ENCODE measurements at places on chromosomes 5 and 9.

DNA sequence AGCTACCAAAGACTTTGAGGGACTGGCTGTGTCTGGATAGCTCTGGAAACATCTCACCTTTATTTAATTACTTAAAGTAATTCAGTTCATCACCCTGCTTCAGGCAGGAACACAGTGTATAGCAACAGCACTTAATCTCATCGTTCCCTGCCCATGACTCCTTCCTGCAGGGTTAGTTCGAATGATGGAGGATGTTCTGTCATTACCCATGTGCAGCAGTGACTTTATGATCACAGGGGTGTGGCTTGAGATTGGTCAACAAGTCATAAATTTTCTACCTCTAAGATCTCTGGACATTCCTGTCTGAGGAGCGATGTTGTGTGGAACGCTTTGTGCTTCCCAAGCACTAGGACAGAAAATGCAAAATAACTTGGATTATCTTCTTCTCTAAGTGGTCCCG is 37.1 kb upstream of the PRUNE2 start:
- H3K4me3 ChIP-seq: no peak overlapping the region
- H3K27me3 ChIP-seq: no peaks in the 10 kb centered on the region
- H3K27ac ChIP-seq: no peak overlapping the region
- H3K36me3 ChIP-seq: no peaks in the 10 kb centered on the region
- no peaks in the 10 kb centered on the region for H3K4me1 ChIP-seq

DNA sequence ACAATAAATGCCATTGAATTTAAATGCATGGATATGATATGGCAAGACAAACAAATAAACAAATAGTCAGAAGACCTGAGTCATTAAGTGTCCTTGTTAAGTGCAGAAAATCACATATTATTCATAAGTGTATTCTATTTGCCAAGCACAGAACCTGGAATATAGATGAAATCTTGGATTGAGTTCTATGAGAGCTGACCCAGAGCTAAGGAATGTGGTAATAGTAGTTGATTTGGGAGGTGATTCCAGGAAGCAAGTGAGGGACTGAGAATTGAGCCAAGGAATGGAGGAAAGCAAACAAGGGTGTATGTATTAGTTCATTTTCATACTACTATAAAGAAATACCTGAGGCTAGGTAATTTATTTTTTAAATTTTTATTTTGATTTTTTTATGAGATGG is 208.9 kb downstream of the TRIM32 start:
- no peaks in the 10 kb centered on the region for H3K27me3 ChIP-seq
- no peaks in the 10 kb centered on the region for H3K36me3 ChIP-seq
- H3K27ac ChIP-seq: no peak overlapping the region
- DNase-seq: no peak
- H3K4me3 ChIP-seq: no peak overlapping the region

- H3K4me1 ChIP-seq: peaks cover 3% of the 10 kb centered on the region
- H3K4me3 ChIP-seq: no peak overlapping the region
- no peaks in the 10 kb centered on the region for H3K27me3 ChIP-seq
- no peak for DNase-seq
- H3K36me3 ChIP-seq: no peaks in the 10 kb centered on the region
Measured at GRCh38 chr5:125750147-125750860, 672.9 kb upstream of the GRAMD2B start.

DNA sequence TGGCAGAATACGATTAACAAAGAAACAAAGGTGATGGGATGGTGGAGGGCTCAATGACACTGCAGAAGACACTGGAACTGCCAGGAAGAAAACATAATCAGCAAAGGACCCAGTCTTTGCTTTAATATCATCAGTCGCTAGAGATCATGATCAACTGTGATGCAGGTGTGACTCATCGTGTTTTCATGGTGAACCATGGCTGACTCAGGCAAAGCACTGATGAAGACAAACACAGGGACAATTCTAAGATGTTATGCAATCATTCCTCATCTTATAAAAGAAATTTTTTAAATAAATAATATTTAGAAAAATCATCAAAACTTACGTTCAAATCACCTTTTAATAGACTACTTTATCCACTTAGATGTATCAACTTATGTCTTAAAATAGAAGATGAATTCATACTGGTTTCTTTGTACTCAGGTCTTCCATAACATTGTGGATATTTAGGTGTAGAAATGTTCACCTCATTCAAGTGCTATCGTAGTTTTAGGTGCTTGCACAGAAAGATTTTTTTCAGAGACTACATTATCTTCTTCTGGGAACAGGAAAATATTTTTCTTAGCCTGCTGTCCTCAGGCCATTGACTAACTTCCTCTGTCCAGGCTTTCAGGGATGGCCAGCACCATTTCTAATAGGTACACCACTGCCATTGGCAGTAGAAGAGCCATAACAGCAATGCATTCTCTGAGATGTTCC is 673.4 kb upstream of the MEF2C start:
- no peaks in the 10 kb centered on the region for H3K36me3 ChIP-seq
- no peak overlapping the region for H3K4me3 ChIP-seq
- H3K27ac ChIP-seq: no peak overlapping the region
- no peaks in the 10 kb centered on the region for H3K27me3 ChIP-seq

DNA sequence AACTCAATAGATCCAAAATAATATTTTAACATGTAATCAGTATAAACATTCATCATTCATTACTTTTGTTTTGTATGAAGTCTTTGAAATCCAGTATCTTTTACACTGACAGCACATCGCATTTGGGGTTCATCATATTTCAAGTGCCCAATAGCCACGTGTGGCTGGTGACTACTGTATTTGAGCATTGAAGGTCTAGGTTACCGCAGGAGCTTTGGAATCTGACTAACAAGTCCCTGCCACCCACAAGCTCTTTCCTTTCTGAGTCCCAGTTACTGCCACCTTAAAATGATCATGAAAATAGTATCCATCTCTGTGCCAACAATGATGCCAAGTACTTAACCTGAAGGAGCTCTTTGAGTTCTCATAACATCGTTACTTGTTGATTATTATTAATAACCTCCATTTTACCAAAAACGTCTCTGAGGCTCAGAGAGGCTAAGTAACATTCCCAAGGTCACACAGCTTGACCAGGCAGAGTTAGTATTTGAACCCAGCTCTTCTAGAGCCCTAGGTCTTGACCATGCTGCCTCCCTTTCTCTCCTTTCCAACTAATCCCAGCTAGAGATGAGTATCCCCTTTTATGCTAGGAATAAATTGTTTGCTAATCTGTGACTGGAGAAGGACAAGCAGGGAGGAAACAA is 24.2 kb downstream of the ARHGEF37 start:
- peaks cover 47% of the 10 kb centered on the region for H3K36me3 ChIP-seq
- H3K27ac ChIP-seq: no peak overlapping the region
- DNase-seq: no peak

GRCh38 chr9:110036286-110036685 is 171.7 kb downstream of the C9orf152 start:
- no peak overlapping the region for H3K27ac ChIP-seq
- DNase-seq: no peak
- no peak overlapping the region for H3K4me3 ChIP-seq
- H3K4me1 ChIP-seq: peaks cover 29% of the 10 kb centered on the region
- H3K36me3 ChIP-seq: no peaks in the 10 kb centered on the region
- H3K27me3 ChIP-seq: no peaks in the 10 kb centered on the region

GRCh38 chr5:109685916-109686315 is 3.8 kb upstream of the MAN2A1 start:
- H3K27ac ChIP-seq: no peak overlapping the region
- DNase-seq: no peak
- H3K27me3 ChIP-seq: no peaks in the 10 kb centered on the region
- no peaks in the 10 kb centered on the region for H3K4me1 ChIP-seq

DNA sequence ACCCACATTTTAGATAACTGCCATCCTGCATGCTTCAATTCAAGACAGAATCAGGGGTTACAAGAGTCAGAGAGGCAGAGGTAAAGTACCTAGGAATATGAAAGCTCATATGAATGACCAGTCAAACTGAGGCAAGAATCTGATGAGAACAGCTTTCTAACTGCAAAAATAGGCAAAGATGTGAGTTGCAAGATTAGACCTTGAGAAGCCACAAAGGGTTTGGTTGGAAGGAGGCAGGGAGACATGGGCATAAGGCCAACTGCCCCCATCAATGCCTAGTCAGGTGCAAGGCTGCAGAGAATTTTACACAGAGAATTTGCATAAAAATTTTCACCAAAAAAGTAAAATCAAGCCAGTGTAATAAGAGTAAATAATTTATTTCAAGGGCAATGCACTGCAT is 12.8 kb downstream of the FAM114A2 start:
- no peaks in the 10 kb centered on the region for H3K4me1 ChIP-seq
- H3K27me3 ChIP-seq: no peaks in the 10 kb centered on the region
- no peak for DNase-seq
- no peak overlapping the region for H3K4me3 ChIP-seq
- no peak overlapping the region for H3K27ac ChIP-seq

DNA sequence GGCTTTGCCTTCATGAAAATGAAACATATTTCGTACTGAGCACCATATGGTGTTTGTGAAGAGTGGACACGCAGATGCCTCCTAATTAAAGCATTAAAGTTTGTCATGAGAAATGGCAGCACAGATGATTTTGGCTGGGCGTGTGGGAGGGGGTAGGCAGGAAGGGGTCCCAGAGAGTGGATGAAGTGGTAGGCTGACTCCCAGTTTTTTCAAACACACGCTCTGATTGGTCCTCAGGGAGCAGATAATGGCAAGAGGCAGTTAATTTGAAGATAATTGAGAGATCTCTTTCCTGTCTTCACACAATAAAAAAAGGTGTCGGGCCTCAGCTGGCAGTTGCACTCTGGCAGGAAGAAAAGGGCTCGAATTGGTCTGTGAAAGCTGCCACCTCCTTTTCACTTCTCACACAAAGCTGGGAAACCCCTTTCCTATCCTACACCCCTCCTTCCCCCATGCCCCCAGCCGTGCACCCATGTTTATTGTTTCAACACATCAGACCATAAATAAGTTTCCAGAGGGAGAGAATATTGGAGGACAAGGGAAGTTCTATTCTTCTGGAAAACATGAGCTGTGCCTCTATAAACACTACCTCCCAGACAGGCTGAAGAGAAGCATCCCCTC is 429.6 kb downstream of the ARHGEF28 start:
- H3K27me3 ChIP-seq: no peaks in the 10 kb centered on the region
- no peak overlapping the region for H3K4me3 ChIP-seq
- no peak for DNase-seq
- H3K36me3 ChIP-seq: no peaks in the 10 kb centered on the region

DNA sequence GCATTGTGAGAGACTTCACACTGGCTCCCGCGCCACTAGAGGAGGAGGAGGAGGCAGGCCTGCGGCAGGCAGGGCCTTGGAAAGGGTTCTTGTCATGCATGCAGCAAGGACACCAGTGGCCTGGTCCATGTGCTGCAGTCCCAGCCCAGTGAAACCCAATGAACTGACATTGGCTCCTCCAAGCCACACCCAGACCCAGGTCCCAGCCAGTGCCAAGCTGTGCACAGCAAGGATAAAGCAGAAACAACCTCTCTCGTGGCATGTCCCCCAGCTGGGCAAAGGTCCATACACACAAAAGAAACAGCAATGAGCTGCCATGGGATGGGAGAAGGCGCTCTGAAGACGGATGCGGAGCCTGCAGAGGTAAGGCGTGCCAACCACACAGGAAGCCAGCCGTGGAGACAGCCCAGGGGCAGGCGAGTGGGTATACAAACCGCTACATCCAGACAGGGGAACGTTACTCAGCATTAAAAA is 89.2 kb downstream of the SEMA4D start:
- no peaks in the 10 kb centered on the region for H3K27me3 ChIP-seq
- DNase-seq: no peak
- no peaks in the 10 kb centered on the region for H3K4me1 ChIP-seq
- peaks cover 5% of the 10 kb centered on the region for H3K36me3 ChIP-seq

DNA sequence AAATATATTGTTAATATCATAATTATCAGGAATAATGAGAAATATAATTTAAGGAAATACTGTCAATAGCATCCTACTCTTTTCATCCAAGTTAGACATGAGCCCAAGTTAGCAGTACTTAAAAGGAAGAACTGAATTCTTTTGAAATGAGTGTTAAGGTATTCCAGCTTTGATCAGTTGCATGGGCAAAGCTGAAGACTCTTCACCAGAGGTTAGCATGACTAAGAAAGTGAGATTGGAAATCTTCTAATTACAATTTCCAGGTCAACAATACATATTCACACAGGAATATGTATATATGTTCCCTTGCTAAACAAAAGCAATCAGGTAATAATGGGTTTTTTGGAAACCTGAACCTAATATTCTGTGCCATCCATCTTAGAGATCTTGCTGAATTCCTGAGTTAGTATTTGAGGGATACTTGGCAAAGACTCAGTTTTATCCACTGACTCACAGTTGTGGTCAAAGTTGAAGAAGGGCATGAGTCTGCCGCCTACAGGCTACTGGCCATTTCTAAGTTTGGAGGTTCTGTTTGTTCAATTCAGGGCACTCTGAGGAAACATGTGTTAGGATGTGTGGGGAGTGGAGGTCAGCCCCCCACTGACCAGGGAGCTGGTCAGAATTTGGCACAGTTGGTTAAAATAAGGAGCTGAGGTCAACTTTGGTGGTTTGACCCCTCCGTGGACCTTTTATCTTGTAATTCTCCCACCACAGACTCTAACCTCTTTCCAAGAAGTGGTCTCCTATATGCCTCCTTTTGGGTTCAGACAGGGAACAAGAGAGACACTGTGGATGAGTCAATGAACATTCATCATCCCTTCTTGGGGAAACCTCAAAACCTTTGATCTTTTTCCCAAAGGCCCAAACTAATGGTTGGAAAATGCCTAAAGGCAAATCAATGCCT is 118.3 kb downstream of the PIK3R1 start:
- no peaks in the 10 kb centered on the region for H3K36me3 ChIP-seq
- no peaks in the 10 kb centered on the region for H3K27me3 ChIP-seq
- H3K4me1 ChIP-seq: no peaks in the 10 kb centered on the region

GRCh38 chr5:104635227-104635626 is 1072.6 kb upstream of the NUDT12 start:
- H3K36me3 ChIP-seq: no peaks in the 10 kb centered on the region
- no peaks in the 10 kb centered on the region for H3K4me1 ChIP-seq
- H3K27me3 ChIP-seq: no peaks in the 10 kb centered on the region
- H3K27ac ChIP-seq: no peak overlapping the region
- DNase-seq: no peak

DNA sequence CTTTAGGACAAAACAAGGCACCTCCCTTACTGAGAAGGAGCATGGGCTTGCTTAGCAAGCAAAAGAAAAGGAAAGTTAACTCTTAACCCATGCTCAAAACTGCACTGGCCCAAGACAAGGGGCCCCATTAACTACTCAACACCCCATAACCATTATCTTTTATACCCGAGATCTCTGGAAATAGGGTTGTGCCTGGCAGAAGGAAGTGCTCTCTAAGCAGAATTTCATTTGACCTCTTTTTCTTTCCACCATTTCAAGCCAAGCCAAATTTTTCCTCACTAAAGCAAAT is 167.2 kb downstream of the RASEF start:
- no peaks in the 10 kb centered on the region for H3K27me3 ChIP-seq
- no peak overlapping the region for H3K4me3 ChIP-seq
- H3K4me1 ChIP-seq: no peaks in the 10 kb centered on the region
- no peaks in the 10 kb centered on the region for H3K36me3 ChIP-seq
- H3K27ac ChIP-seq: no peak overlapping the region

DNA sequence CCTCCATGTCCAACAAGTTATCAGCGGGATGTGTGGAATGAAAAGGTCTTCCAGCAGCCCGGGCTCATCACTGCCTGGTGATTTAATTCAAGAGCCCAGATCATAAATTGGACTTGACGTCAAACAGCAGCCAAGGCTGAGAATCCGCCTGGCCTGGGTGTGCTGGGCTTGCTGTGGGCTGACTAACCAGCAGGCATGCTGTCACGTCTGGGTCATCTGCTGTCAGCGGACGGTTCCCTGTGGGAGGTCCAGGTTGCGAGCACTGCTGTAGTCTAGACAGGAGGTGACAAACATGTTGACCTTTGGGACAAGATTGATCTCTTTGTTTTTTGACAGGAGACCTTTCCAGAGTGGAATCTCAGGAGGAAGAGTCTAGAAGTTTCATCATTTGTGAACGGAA is 289.7 kb downstream of the OSTF1 start:
- no peak overlapping the region for H3K27ac ChIP-seq
- no peaks in the 10 kb centered on the region for H3K36me3 ChIP-seq

GRCh38 chr5:93311881-93312280 is 269.1 kb downstream of the NR2F1-AS1 start:
- H3K27me3 ChIP-seq: no peaks in the 10 kb centered on the region
- H3K4me3 ChIP-seq: no peak overlapping the region
- no peaks in the 10 kb centered on the region for H3K4me1 ChIP-seq
- no peaks in the 10 kb centered on the region for H3K36me3 ChIP-seq
